ENCODE measurements at places on chromosomes 12 and 14.

DNA sequence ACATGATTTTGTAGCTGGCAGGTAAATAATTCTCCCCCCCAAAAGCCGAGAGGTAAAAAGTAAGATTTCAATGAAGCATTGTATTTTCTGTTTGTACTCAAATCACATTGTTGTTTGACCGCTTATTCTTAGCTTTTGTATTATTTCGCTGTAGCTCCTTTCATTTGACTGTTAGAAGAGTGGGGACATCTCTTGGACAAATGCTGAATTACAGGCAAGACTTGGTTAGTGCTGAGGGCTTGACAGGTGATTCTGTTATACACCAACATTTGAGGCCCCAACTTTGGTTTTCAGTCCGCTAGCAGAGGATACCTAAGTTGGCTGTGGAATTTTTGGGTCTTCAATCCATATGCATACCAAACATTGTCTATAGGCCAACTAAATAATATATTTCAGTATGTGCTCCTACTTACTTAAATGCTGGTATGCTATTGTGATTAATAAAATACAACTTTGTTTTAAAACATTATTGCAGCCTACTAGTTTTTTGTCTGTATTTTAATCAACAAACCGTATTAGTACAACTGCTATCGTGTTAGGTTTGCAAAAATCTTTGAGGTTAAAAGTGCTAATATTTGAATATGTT is 102.2 kb downstream of the ERC1 start:
- H3K4me3 ChIP-seq = no peak overlapping the region
- no peaks in the 10 kb centered on the region for H3K27me3 ChIP-seq
- peaks cover 12% of the 10 kb centered on the region for H3K4me1 ChIP-seq
- H3K36me3 ChIP-seq = peaks cover 2% of the 10 kb centered on the region

DNA sequence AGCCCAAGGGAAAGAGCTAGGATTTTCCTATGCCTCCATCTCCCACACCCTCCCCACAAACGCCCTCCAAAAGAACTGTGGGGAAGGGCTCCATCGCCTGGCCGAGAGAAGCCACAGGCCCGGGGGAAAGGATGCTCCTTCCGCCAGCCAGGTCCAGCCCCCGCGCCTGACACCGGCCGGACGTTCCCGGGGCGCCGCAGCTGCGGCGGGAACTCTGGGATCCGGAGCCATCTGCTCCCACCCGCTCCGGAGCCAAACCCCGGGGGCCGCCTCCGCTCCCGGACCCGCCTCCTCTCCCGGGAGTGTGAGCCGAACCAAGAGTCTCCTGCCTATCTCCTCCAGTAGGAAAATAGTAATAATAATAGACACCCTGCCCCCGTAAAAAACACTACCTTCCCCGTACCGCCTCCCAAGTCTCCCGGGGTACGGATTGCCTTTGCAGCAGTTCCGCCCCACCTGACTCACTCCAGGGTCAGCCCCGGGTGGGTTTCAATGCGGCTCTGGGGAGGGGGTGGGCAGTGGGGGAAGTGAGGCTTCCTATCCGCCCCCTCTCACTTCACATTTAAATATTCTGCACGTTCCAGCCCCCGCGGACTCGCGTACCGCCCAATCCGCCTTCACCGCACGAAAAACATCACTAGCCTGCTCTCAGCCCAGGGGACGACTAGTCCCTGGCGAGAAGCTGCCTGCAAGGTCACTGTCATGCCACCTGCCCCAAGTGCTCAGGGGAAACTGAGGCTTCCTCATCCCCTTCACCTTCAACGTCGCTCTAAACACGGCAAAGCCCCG is 2.4 kb downstream of the AGAP2 start:
- no peaks in the 10 kb centered on the region for H3K27me3 ChIP-seq
- peak overlapping the region; percentile 60 for H3K27ac ChIP-seq
- DNase-seq = no peak
- H3K4me1 ChIP-seq = peaks cover 28% of the 10 kb centered on the region
- no peak overlapping the region for H3K4me3 ChIP-seq

DNA sequence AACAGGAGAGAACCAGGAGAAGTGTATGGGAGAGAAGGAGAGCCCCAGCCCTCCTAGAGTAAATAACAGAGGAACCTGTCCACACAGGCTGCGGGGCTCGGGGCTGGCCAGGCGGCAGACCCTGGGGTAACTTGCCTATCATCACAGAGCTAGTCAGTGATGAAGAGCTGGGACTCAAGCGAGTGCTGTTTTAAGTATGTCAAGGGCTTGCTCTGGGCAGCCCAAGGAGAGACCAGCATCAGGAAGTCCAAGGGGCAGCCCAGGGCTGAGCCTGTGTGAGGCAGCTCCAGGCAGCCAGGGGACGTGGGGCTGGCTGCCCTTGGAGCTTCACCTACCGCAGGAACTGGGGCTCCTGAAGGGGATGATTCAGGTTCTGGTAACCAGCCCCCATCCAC is 10.0 kb downstream of the VWF start:
- H3K4me3 ChIP-seq = no peak overlapping the region
- no peaks in the 10 kb centered on the region for H3K4me1 ChIP-seq
- H3K27me3 ChIP-seq = peaks cover 5% of the 10 kb centered on the region
- no peaks in the 10 kb centered on the region for H3K36me3 ChIP-seq
- no peak overlapping the region for H3K27ac ChIP-seq

GRCh38 chr12:67531051-67531450 is 117.5 kb upstream of the DYRK2 start:
- peaks cover 10% of the 10 kb centered on the region for H3K27me3 ChIP-seq
- H3K4me3 ChIP-seq = no peak overlapping the region
- no peak overlapping the region for H3K27ac ChIP-seq
- no peaks in the 10 kb centered on the region for H3K36me3 ChIP-seq

DNA sequence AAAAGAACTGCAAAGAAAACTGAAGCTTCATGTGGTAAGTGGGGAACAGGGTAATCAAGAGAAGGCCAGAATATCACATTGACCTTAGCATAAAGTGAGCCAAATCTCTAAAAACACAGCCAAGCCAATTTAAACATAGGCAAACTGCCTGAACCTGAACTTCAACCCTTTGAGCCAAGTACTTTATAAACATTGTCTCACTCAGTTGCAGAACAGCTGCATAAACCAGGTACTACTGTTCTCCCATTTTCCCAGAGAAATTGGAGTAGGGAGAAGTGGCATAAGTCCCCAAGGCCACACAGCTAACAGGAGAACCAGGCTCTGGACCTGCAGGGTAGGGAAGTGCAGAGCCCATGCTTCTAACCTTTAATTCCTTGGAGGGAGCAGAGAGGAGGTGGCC is 30.4 kb upstream of the FKBP4 start:
- H3K27me3 ChIP-seq = peaks cover 2% of the 10 kb centered on the region
- no peak overlapping the region for H3K4me3 ChIP-seq
- no peaks in the 10 kb centered on the region for H3K4me1 ChIP-seq
- H3K27ac ChIP-seq = no peak overlapping the region
- H3K36me3 ChIP-seq = no peaks in the 10 kb centered on the region

DNA sequence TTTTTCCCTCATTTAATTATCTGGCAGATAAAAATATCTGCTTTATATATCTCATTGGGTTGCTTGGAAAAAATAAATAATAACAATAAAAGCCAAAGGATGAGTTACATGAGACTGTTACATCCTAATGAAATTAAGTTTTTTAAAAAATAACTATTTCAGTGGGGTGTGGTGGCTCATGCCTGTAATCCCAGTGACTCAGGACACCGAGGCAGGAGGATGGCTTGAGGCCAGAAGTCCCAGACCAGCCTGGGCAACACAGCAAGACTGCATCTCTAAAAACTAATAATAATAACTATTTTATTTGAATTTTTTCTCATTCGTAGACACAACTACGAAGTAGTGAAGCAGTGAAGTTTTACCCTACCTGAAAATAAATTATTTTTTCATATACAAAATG is 103.3 kb downstream of the BCAT1 start:
- H3K4me1 ChIP-seq = peaks cover 12% of the 10 kb centered on the region
- no peak for DNase-seq

All from activated CD4-positive, alpha-beta T cell treated with anti-CD3 and anti-CD28 coated beads, Interleukin-2, amount 10 ng/mL, durations not matched to agents 24 days and 14 days (primary cell).